CD4-positive, alpha-beta T cell treated with Interleukin-10 for 1 hour (primary cell): ENCODE measurements at places on chromosomes 3 and 15.

DNA sequence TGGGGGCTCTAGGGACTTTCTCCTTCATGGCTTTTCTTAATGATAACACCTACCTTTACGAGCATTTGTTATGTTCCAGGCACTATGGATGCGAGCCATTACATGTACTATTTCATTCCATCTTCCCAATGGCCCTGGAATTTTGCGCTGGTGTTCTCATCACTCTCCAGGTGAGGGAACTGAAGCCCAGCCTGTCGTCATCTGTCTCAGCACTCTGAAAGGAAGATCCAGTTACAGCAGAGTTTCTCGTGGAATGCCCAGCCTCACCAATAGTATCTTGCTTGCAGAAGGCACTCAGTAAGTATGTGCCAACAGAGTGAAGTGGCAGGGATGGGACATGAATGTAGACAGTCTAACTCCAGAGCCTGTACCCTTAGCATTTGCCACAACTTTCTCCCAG, 56.8 kb downstream of the NOX5 start:
- no peak for DNase-seq

DNA sequence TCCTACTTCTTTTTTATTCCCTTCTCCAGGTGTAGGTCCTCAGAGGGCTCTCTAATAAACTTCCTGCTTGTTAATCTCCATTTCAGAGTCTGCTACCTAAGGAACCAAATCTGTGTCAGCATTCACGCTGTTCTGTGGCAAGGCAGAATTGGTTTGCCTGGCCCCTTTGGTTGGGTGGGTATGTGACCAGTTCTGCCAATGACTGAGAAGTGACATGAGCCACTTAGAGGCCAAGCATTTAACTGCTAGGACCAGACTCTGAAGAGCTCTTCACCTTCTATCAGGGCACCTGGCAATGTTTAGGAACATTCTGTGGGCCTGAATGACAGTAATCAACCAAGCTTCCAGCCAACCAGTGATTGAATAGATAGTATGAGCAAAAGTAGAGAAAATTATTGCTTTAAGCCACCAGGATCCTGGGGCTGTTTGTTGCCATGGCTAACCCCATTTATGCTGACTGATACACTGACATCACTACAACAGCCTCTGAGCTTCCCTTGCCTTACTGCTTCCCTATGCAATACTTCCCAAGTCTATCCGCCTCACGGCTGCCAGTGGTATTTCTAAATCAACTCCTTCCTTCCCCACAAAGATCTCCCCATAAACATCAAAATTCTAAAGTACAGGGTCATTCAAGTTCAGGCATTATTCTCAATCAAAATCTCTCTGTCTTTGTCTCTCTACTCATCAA, 7.6 kb downstream of the FRMD4B start:
- no peak for DNase-seq

DNA sequence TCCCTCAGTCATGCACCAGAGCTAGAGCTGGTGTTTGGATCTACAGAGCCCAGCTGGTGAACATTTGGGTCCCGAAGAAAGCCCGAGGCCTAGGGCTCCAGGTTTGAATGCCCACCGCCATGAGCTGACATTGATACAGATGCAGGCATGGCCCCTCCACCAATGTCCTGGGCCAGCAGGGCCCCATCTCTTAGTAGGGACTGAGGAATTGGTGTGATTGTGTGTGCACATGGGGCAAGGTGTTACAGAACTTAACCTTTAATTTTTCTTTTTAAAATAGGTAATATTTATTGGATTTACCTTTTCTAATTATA, 11.0 kb downstream of the PODXL2 start:
- no peak for DNase-seq

GRCh38 chr3:193168931-193169330, 72.1 kb upstream of the PLAAT1 start:
- no peak for DNase-seq

GRCh38 chr3:13548696-13549622, at the start of gene FBLN2:
Gene FBLN2 (plus strand): TSS chr3:13549125. CDS start chr3:13570356, 21,231 bp downstream.
- DNase-seq, result peak; percentile 15

- DNase-seq, result peak; percentile 30
These were observed 594 bp upstream of the ICE2 start for GRCh38 chr15:60479361-60480110.

DNA sequence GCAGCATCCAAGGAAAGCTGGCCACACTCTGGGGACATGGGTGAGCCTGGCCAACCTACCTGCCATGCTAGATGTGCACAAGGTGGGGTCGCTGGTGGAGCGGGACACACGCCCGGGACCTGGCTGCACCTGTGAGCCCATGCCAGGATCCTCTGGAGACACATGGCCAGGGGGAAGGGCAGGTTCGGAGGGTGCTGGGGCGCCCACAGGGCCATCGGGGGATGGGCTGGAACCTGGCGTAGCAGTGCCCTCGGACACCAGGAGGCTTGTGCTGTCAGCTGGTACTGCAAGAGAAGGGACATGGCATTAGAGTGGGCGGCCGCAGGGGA, 143.4 kb downstream of the NSMCE3 start:
- no peak for DNase-seq

DNA sequence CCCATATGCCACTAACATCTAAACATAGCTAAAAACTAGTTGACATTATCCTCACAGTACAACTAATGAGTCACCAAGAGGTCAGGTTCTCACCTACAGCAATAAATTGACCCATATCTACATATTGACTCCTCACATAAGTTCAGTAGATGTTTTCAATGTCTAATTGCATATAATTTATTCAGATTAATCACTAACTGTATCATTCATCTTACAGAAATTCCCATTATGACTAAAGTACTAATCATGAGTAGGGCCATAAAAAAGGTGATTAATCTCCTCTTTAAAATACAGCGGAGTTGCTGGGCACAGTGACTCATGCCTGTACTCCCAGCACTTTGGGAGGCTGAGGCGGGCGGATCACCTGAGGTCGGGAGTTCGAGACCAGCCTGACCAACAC, 82.4 kb upstream of the ST3GAL6 start:
- DNase-seq, result no peak

DNA sequence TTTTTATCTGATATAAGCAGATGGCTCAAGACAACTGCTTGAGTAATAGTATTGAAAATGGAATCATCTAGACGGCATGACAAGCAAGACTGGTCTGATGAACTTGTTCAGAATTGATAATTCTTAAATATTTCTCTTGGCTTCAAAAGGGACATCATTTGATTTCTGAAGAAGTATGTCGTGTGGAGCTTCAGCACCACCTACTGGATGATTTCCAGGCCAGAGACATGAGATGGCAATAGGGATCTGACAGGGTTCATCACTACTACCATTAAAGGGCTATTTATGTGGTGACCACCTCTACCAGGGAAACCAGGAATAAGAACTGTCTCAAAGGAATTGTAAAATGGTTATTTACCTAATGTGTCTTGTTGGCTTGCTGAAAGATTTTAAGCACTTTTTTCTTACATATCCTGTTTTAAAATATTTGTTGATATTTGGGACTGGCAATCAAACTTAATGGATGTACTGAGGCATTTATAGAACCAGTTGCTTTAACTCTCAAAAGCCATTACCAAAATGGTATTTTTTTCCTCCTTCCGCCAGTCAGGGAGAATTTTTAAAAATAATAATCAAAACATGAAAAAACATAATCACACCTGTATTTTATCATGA, 99.5 kb upstream of the FAM98B start:
- DNase-seq, result peak; percentile 63

DNA sequence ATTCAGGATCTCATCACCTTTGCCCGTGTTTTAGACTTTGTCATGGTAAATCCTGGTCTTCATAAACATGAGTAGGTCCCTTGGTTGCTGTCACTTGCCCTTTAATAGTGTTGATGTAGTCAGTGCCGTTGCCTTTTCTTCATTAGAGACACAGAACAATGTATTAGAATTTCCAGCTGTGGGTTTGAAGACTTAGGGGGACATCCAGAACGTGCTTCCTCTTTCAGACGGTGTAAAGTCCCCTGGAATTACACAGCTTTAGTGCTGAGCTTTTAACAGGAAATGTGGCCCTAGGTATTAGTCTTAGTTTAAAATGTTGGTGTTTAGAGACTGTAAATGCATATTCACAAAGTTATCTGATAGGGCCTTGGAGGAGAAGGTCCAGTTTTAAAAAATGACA, 8.8 kb upstream of the LRCH3 start:
- no peak for DNase-seq

GRCh38 chr3:161212906-161213305, 8.2 kb upstream of the NMD3 start:
- DNase-seq, result no peak

DNA sequence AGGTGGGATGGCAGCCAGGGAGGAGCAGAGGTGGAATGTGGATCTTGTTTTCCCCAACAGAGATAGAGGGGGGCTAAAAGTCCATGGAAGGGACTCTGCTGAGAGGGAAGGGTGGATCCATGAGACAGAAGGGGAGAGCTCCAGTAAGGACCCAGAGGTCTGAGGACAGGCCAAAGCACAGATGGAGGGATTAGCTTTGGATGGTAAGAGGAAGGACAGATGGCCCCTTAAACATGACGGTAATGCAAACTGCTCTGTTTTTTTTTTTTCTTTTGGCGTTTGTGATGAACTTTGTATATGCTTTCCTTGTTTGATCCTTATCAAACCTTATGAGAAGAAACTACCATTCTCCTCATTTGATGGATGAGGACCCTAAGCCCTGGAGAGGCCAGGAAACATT, 96.2 kb downstream of the IGF1R start:
- DNase-seq, result no peak

- no peak for DNase-seq
These were observed 61.3 kb downstream of the ZDHHC19 start for GRCh38 chr3:196149831-196150301.

DNA sequence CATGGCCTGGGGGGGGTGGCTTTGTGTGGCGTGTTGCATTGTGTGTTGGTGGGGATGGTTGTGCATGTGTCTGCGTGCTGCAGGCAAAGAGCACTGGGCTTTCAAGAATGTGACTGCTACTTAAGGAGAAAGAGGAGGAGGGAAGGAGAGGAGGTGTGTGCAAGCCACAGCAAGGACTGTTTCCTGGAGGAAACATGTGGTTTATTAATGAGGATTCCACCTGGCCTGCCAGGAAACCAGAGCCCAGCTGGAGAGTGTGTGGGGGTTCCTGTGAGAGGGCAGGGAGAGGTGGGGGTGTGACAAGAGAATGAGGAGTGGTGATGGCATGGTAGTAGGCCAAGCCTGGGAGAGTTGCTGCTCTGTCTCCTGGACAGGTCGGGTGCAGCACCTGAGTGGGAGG, 258.1 kb upstream of the ROPN1 start:
- DNase-seq, result no peak

GRCh38 chr15:84961114-84961452, 20.6 kb upstream of the PDE8A start:
- no peak for DNase-seq

GRCh38 chr3:66490984-66491383, 9.8 kb downstream of the LRIG1 start:
- no peak for DNase-seq

DNA sequence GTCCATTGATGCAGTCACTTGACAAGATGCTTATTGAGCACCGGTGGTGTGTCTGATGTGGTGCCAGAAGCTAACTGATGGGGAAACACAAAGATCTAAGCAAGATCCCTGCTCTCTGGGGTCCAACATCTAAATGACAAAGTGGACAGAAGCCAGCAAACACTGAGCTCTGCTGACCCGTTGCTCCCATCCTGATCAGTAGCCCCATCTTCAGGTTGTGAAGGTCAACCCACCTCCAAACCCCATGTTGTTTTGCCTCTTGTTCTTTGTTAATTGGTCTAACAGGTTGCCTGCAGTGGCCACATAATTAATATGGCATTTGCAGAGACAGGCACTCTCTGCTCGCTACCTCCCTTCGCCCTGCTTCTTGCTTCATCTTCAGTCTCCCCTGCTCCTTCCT, 21.5 kb upstream of the GLCE start:
- no peak for DNase-seq

DNA sequence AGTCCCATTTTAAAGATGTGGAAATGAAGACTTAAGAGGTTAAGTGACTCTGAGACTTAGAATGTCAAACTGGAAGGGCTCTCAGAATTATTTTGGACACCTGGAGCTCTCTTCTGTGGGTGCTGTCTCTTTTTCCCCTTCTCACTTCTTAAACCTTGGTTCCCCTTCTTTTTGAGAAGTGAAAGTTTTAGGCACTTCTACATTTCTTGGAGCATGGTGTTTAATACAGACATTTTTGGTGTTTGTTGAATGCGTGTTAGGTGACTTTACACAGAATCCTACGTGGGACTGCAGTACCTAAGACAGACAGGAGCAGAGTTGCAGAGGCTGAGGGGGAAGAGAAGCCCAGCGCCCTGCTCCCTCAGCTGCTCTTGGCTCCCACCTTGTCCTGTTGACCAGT, 133.3 kb downstream of the MDFIC2 start:
- DNase-seq, result no peak

GRCh38 chr3:130601442-130601971, 84.5 kb downstream of the COL6A6 start:
- DNase-seq, result no peak

GRCh38 chr3:9976721-9977709, 9.6 kb downstream of the EMC3 start:
- DNase-seq, result no peak

DNA sequence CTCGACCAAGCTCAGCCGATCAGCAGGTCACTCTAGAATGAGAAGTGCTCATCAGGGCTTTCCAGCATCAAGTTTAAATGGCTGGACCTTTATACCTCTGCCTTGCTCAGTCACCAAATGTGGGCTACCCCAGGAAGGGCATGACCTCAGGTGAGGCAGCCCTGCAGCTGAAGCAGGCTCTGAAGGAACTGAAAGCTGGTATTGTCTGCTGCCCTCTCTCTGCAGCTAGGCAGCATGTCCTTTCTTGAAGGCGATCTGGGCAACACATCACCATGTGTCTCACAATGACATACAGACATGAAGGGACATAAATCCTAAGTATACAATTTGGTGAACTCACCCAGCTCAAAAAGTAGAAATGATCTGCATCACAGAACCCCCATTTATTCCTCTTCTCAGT, 38.7 kb upstream of the ARID3B start:
- DNase-seq, result no peak

DNA sequence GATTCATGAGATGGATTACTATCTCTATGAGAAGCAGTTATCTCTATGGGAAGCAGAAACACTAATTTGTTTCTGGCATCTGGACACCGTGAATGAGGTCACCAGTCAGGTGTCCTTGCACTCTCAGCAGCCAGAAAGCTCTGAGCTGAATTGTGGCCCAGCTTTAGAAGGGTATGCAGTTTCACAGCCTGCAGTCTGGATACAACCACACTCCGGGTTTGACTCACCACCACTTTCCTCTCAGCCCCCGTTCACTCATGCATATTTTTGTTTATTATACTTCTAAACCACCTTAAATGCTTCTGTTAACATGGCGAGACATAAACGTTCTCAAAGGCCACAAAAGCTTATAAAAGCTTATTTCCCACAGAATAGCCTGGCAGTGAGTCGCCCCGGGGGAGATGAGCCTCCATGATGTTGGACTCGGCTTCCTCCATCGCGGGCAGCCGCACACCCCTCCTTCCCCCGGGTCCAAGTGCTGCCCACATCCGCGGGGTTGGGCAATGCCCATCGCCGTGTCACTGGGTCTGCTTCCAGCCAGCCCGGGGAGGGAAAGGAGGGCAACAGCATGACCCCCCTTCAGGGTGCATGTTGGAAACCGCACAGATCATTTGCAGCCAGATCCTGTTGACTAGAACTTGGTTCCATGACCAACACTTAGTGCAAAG, 16.8 kb upstream of the SLC41A3 start:
- DNase-seq, result no peak

GRCh38 chr15:26635614-26636013, 137.3 kb downstream of the GABRB3 start:
- no peak for DNase-seq
